Activated gamma-delta T cell treated with Interleukin-2 at 50 U/mL for 16 hours (primary cell): ENCODE measurements at places on chromosomes 13 and 19.

GRCh38 chr19:18669524-18669817 is 14.0 kb upstream of the CRTC1 start:
- no peak for DNase-seq

DNA sequence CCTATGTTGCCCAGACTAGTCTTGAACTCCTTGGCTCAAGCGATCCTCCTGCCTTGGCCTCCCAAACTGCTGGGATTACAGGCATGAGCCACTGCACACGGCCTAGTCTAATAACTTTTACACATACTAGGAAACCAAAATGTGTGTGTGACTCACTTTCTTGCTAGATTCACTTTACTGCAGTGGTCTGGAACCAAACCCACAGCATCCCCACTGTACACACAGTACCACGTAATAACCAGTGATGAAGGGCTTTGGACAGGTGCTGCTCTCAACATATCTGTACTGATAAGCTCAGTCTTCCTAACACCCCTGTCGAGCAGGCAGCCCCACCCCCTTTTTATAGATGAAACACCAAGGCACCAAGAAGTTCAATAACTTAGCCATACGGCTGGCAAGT is 5.1 kb downstream of the DNMT1 start:
- no peak for DNase-seq

DNA sequence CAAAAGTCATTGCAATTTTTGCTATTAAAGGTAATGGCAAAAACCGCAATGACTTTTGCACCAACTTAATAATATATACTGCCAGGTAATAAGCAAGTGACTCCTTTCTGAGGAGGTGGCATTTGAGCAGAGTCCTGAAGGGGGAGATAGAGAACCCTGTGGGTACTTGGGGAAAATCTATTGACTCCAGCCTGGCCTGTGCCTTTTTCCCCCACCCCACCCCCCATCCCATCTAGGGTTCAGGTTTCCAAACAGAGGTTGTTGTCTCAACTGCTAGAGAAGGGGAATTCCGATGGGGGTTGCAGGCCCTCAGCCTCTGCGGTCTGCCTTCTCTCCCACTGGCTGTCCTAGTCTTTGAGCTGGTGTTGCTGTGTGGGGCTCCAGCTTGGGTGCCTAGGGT is 11.5 kb downstream of the S1PR2 start:
- no peak for DNase-seq

DNA sequence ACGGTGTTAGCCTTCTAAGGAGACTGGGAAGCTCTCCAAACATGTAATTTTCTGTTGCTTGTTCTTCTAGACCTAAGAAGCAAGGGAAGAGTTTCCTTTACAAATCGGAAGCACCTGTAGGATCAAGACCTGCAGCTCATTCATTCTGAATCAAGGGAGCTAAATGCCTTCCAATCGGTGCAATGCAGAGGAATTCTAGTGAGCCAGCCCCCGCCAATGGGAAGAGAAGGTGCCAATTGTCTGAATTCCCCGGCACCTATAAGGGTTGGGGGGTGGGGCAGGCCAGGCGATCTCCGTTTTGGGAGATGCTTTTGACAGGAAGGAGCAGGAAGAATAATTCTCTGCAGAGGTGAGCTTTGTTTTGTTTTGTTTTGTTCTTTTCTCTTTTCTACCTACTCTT is 7.1 kb upstream of the NLRP13 start:
- no peak for DNase-seq

DNA sequence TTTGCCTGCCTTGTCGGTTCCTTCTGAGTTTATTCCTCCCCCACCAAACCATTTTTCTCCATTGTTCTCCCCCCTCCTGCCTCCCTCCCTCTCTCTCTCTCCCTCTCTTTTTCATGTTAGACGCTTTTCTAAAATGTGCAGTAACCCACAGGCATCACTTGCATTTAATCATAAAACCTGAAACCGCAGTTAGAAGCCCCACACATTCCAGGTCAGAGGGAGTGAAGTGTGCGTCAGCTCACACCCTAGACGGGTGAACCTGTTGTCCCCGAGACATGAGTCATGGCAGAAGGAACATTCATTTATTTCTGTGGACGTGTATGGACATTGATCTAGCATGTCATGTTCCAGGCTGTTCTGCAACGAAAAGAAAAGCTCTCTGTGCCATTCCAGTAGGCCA is 19.9 kb downstream of the ONECUT3 start:
- DNase-seq: no peak

DNA sequence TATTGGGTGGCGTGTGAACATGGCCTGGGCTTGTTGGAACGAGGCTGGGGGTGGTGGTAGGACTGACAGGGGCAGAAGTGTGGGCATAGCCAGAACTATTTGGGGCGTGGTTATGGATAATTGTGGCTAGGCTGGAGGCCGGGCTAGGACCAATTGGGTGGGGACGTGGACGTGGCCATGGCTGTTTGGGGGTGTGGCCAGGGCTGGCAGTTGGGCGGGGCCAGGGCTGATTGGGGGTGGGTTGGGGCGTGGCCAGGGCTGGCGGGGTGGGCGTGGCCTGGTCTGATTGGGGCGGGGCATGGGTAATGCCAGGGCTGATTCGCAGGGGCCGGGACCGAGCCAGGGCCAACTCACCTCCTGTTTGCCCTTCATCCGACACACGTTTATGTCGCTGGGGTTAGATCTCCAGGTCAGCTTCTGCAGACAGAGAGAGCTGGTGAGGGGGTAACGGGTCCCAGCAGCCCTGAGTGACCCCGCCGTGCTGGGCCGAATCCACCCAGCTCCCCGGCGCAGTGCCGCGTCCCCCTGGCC is 2.8 kb downstream of the SEMA6B start:
- no peak for DNase-seq

DNA sequence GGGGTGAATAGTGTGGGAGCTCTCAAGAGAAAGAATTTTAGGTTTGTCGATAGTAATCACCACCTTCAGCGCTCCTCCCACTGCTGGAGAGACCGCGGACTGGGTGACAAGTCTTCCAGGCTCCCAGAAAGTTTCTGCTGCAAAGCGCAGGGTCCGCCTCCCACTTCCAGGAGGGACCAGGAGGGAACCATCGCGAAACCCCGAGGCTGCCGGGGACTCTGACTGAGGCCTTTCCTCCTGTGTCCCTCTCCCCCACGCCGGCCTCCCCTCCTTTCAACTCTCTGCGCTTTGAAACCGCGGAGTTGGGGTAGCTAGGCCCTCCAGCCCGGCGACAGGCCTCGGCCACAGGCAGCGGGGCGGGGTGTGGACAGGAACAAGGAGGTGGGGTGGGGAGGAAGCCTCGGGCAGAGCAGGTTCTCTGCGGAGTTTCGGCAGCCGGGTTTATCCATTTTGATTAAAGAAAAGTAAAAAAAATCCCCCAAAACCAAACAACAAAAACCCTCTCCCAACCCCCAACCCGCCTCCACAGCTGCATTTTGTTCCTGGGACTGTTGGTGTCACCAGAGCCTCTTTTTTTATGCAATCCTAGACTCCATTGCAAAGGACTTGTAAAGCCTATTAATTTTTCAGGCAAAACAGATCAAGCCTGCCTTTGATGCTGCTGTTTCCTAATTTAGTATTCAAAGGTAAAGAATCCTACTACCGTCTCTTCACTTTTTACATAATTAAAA is 157.2 kb downstream of the TM9SF2 start:
- DNase-seq: peak; percentile 64

DNA sequence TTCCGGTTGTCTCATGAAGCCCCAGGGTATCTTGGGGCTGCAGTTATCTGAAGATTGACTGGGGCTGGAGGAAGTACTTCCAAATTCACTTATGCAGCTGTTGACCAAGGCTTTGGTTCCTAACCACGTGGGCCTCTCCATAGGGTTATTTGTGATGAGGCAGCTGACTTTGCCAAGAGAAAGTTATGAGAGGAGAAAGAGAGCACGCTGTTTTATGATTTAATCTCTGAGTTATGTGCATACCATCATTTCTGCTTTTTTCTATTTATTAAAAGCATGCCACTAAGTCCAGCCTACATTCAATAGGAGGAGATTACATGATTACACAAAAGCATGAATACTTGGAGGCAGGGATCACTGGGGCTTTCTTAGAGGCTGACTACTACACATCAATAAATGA is 215.5 kb downstream of the NHLRC3 start:
- DNase-seq: no peak

GRCh38 chr19:1103132-1103707 is 574 bp upstream of the GPX4 start:
- no peak for DNase-seq

DNA sequence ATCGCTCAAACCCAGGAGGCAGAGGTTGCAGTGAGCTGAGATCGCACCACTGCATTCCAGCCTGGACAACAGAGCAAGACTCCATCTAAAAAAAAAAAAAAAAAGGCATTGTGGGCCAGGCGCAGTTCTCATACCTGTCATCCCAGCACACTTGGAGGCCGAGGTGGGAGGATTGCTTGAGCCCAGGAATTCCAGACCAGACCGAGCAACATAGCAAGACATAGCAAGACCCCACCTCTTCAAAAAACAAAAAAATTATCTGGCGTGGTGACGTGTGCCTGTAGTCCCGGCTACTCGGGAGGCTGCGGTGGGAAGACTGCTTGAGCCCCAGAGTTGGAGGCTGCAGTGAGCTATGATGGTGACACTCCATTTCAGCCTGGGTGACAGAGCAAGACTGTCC is 18.0 kb downstream of the PIP5K1C start:
- no peak for DNase-seq

GRCh38 chr19:47544476-47544875 is 28.5 kb downstream of the ZNF541 start:
- no peak for DNase-seq

DNA sequence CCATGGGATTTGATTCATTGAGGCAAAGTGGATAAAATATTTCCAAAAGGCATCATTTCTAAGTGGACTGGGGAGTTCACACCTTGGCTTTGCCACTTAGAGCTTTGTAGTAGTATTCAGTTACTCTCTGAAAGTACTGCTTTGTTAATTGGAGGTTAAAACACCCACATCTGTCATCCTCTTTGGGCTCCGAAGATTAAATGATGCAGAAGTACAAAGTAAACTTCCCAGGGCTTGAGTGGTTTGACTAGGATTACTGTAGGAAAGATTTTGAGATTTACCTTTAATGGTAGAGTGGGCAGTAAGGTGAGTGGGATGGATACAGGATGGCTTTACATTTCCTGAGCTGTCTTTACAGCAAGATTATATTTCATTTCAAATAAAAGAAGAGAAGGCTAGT is 42.4 kb downstream of the WASF3 start:
- DNase-seq: no peak

DNA sequence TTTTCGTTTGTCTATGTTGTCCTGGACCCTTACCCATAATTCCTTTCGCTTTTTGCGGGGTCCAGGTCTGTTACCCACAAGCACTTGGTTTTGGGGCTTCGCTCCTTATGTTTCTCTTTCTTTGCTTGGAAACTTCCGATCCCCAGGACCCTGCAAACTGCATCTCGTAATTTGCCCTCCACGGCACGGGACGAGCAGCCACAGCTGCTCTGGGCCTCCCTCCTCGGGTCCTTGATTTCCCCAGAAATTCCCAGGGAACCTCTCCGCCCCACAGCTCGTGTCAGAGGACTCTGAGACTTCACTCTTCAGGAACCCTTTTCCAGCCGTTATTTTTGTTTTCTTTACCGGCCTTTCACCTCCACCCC is 599 bp downstream of the SNRNP70 start:
- no peak for DNase-seq

DNA sequence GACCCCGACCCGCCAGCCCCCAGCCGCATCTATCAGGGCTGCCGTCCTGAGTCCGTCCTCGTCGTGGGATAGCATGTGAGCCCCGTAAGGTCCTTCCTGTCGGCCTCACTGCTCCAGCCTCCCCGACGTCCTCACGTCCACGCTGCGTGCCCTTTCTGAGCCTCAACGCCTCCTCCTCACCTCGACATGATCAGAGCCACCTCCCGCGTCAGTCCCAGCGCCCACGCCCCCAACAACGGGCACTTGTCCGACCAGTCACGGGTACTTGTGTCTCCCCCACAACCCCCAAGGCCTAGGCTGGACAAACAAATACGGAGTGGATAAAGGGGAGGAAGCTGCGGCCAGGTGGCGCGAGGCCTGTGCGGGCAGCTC is 665 bp downstream of the ZNF497 start:
- DNase-seq: peak; percentile 28

- DNase-seq: peak; percentile 23
Observed at GRCh38 chr13:32443111-32443510, 15.2 kb upstream of the N4BP2L1 start.

DNA sequence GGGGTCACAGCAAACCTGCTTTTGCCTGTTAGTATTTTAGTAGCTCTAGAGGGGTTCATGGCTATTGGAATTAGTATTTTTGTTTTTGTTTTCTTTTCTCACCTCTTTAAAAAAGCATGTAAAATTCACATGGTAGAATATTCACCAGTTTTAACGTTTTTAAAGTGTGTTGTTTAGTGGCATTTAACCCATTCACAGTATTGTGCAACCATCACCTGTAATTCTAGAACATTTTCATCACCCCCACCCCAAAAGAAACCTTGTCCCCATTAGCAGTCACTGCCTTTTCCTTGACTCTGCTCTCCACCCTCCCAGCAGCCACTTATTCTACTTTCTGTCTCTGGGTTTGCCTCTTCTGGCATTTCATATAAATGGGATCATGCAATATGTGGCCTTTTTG is 39.8 kb downstream of the GATAD2A start:
- DNase-seq: no peak

GRCh38 chr19:46571495-46571894 is 29.6 kb upstream of the CALM3 start:
- DNase-seq: no peak

GRCh38 chr13:39918620-39919236 is 263.3 kb downstream of the COG6 start:
- DNase-seq: no peak

- DNase-seq: no peak
Observed at GRCh38 chr19:33954686-33955085, 158.0 kb downstream of the KCTD15 start.

GRCh38 chr13:98228661-98229341 is 51.7 kb upstream of the RNF113B start:
- no peak for DNase-seq

GRCh38 chr13:36357692-36358091 is 11.5 kb upstream of the SPART start:
- no peak for DNase-seq

DNA sequence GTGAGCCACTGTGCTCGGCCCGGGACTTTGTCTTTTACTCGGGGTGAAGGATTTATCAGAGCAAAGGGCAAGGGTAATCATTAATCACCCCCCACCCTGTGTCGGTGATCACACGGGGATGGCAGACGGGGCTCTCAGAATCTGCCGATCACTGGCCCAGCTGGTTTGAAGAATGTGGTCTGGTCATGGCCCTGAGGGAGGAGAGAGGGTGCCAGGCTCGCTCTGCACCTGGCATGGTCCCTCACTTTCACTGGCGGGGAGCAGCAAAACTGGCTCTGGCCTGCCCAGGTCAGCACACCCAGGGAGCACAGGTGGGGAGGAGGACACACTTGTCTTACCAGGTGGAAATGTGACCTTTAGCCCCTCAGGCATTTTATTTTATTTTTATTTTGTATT is 10.2 kb downstream of the REEP6 start:
- no peak for DNase-seq

- DNase-seq: no peak
Observed at GRCh38 chr19:11574689-11575088, 2.8 kb downstream of the ACP5 start.

- DNase-seq: no peak
Observed at GRCh38 chr13:35768551-35768950, 292.1 kb upstream of the MAB21L1 start.

- DNase-seq: peak; percentile 42
Observed at GRCh38 chr19:35828692-35829301, 16.2 kb upstream of the PRODH2 start.
